Brain microvascular endothelial cell (primary cell): ENCODE measurements at places on chromosomes 5 and 9.

DNA sequence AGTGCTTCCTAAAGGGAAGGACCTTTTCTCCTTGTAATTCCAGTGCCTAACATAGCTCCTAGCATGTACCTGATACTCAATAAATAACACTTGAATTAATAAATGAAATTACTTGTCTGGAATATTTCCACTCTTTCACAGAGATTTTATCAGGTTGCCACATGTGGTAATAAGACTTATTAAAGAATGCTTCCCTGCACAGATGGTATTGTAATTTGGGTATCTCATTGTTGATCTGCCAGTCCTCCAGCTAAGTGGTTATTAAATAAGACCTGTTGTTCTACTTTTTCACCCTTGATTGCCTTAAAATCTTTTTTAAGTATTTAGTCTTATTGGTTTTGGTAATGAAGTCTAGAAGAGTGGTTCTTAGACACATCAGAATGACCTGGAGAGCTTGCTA, 28.1 kb upstream of the CETN3 start:
- DNase-seq: no peak

- DNase-seq: no peak
Observed at GRCh38 chr9:37989701-37990100, 79.3 kb downstream of the SHB start.

GRCh38 chr9:27339661-27340284, 42.8 kb upstream of the EQTN start:
- DNase-seq: no peak

GRCh38 chr5:111933086-111933485, 176.1 kb upstream of the NREP start:
- peak; percentile 32 for DNase-seq

- DNase-seq: peak; percentile 50
Observed at GRCh38 chr5:159324102-159324755, 6.1 kb downstream of the IL12B start.

DNA sequence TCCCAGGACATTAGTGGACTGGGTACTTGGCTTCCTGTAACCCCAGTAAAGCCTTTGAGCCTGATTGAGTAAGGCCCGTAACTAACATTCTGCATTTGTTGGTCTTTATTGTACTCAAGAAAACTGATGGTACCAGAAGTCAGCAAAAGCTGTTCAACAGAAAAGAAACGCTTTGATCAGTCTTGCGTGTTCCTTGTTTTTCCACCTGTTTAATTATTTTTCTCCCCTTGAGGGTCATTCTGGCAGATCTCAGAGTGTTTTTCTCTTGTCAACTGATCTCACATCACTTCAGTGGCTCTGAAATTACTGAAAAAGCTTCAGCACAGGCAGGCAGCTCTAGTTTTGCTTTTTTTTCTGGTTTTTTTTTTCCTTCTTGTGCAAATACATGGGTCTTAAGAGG, 6.1 kb upstream of the TMEM268 start:
- no peak for DNase-seq

- DNase-seq: no peak
Observed at GRCh38 chr9:136609838-136610311, 52.8 kb upstream of the EGFL7 start.

DNA sequence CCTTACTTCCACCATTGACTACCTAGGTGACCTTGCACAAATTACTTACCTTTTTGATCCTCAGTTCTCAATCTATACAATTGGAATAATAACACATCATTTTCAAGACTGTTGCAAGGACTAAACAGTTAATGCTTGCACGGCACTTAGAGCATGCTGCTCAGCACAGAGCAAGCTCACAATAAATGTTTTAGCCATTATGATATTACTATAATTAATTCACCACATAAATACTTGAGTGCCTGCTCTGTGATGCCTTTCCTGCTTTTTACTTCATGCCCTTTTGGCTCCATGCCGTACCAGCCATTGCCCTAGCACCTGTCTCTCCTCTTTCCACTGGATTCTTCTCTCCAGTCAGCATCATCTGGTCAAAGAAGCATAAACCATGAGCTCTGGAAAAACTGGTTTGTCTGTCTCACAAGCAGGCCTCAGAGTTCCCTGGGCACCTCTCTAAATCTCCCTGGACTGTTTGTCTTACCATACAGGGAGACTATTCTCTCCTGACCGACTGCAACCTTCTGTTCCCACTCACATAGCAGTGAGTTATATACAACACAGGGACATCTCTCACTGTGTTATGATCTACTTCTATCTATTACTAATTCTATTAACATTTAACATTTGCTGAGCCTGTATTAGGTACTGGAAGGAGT, 260.4 kb upstream of the ADRA1B start:
- DNase-seq: no peak

DNA sequence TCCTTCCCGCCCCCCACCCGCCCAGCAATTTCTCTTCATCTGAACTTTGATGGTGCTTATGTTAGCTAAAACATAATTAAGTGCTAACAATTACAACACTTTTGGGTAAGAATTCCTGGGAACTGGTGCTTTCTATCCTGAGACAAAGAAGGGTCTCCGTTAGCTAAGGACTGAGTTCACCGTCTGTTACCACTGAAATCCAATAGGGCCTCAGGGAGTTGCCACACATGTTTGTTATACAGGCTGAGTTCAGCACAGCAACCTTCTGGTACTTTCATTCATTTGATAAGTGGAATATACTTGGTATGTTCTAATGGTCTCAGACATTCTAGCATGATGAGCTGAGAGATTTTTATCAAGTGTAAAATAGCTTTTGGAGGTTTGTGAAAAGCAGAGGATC, 437.9 kb downstream of the EFNA5 start:
- no peak for DNase-seq

GRCh38 chr5:111731638-111732037, 25.4 kb downstream of the NREP start:
- no peak for DNase-seq

DNA sequence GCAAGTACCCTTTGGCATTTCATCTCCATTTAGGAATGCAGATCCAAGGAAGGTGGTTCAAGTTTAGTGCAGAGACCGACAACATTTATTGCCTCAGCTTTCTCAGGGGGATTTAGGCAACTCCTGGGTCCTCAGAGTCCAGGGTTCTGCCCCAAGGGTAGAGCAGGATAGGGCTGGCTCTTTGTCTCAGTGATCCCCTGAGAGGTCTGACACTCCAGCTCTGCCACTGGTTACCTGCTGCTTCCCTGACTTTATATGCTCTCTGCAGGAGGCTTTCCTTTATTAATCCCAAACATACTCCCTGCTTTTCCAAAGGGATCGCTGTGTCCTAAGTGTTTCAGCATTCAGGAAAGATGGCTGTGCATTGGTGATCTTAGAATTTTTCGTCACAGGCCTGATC, 37.2 kb downstream of the TRPC7 start:
- DNase-seq: no peak

DNA sequence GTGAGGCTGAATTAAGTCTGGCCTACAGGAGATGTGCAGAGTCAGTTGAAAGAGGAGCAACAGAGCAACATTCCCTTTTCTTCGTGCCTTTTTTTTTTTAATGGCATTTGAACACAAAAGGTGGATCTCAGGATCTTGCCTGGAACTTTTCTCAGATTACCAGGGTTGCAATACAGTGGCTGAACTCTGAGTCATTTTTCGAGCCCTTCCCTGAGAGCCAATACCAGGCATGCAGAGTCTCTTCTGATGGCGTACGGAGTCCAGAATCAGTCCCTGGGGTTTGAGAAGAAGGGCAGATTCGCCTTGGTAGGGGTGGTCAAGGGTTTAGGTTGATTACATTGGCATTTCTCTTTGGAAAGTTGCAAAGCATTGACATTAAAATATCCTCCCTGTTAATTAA, 271.5 kb downstream of the GAS1 start:
- DNase-seq: no peak

- no peak for DNase-seq
Observed at GRCh38 chr9:97316904-97317303, 9.4 kb downstream of the CCDC180 start.

DNA sequence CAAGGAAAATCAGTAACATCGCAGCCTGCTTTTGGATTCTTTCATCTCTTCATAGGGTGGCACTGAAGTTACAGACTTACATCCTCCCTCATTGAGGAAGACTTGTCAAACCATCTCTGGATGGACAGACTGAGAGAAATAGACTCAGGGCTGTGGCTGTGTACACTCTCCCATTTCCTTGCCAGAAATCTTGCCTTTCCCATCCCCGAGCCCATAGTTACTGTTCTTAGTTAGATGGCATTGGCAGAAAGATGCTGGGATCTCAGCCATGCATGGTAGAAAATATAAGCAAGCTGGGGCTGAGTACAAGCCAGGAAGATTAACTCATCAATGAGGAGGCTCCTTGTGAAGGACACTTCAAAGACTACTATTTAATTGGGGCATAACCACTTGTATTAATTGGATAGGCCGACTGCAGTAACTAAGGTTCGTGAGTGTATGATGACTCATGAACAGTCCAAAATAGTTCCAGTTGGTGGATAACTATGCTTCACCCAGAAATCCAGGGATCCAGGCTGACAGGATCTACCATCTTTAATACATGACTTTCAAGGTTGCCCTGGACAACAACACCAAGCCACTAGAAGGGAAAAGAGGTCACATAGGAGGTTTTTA, 137.9 kb downstream of the TMEM38B start:
- DNase-seq: no peak

GRCh38 chr9:36960575-36960955, 73.5 kb downstream of the PAX5 start:
- DNase-seq: no peak

- DNase-seq: no peak
Observed at GRCh38 chr5:141935538-141935937, 11.9 kb downstream of the DELE1 start.
